CD4-positive, alpha-beta T cell treated with Interleukin-10 for 1 hour (primary cell): ENCODE measurements at places on chromosomes 11 and 22.

GRCh38 chr22:32620992-32621391 lies 146.4 kb downstream of the FBXO7 start:
- DNase-seq = no peak

- DNase-seq = no peak
Measured at GRCh38 chr22:17944256-17944655, 80.1 kb downstream of the MICAL3 start.

DNA sequence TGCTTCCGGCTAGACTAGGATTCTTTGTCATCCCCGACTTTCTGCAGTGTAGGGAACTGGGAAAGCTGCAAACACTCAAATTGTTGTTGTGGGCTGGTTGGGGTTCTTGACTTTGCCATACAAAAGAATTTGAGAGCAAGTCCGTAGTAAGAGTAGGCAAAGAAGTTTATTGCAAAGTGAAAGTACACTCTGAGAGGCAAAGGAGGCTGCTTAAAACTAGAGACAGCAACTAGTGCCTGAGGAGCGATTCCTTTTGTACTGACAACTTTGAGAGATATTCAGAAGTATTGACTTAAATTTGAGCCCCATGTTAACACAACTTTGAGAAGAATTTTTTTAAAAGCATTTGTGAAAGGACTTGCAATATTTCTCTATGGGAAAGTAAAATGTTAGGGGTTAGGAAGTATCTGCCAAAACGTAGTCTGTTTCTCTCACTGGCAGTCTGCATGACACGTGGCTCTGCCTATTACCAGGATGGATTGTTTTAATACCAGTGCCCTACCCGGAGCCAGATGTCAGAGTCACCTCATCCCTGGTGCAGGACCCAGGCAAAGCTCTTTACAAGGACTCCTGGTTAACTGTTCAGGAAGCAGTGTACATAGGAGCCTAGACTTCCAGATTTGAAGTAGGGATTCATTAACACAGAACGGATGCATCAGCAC lies 85.0 kb upstream of the CLPB start:
- peak; percentile 24 for DNase-seq

GRCh38 chr11:72594493-72595291 lies 79.5 kb downstream of the PDE2A start:
- no peak for DNase-seq

DNA sequence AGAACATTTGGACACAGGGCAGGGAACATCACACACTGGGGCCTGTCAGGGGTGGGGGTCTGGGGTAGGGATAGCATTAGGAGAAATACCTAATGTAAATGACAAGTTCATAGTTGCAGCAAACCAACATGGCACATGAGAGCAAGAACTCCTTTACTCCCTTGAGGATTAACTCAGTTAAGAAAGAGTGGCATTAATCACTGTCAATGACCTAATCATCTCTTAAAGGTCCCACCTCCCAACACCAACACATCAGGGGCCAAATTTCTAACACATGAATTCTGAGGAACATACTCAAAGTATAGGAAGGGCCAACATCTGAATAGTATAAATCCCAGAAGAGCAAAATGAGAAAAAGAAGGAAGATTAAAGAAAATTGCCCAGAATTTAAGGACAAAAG lies 272.9 kb downstream of the SWAP70 start:
- no peak for DNase-seq

- no peak for DNase-seq
Measured at GRCh38 chr22:37320726-37321677, 38.7 kb downstream of the CYTH4 start.

- no peak for DNase-seq
Measured at GRCh38 chr22:37146051-37146385, 3.7 kb downstream of the IL2RB start.

- no peak for DNase-seq
Measured at GRCh38 chr22:46922037-46922436, 159.6 kb downstream of the TBC1D22A start.

DNA sequence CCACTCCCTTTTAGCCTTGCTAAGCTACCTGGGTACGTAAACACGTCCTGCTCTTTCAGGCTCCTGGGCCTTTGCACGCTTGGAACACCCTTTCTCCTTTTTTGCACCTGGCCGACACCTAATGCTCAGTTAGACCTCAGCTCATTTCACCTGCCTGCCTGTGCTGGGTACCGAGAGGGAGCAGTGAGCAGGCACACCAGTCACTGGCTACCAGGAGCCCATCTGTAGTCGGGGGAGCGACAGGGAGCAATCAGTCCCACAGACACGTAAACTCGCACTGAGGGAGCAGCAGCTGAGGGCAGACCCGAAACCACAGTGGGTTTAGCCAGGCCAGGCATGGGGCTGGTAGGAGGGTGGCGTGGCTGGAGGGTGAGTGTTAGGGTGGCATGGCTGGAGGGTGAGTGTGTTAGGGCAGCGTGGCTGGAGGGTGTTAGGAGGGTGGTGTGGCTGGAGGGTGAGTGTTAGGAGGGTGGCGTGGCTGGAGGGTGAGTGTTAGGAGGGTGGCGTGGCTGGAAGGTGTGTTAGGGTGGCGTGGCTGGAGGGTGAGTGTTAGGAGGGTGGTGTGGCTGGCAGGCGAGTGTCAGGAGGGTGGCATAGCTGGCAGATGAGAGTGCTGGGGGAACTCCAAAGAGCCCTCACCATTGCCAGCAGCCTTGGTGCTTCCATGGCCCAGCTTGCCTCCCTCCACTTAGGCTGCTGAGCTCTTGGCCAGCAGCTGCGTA lies 6.4 kb upstream of the GTSE1 start:
- no peak for DNase-seq

DNA sequence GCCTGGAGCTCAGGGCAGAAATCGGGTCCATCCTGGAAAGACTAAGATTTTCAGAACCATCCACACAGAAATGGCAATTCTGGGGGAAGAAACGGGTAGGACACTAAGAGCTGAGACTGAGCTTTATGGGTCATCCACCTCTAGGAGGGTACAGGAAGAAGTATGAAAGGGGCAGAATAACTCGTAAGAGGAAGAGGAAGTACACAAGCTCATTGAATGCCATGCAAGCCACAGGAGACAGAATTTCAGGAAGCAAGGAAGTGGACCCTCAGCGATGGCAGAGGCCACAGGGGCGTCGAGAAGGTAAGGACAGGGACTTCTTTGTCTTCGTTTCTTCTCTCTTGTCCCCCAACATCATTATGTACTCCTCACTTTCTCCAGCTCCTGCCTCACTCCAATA lies 169.6 kb downstream of the MAML2 start:
- no peak for DNase-seq

GRCh38 chr11:15153231-15153630 lies 38.5 kb downstream of the INSC start:
- no peak for DNase-seq

GRCh38 chr22:43171607-43172006 lies 15.3 kb downstream of the TTLL12 start:
- no peak for DNase-seq

GRCh38 chr11:116215471-116216113 lies 557.2 kb downstream of the BUD13 start:
- no peak for DNase-seq

- no peak for DNase-seq
Measured at GRCh38 chr11:102225689-102226568, 91.4 kb upstream of the BIRC3 start.

DNA sequence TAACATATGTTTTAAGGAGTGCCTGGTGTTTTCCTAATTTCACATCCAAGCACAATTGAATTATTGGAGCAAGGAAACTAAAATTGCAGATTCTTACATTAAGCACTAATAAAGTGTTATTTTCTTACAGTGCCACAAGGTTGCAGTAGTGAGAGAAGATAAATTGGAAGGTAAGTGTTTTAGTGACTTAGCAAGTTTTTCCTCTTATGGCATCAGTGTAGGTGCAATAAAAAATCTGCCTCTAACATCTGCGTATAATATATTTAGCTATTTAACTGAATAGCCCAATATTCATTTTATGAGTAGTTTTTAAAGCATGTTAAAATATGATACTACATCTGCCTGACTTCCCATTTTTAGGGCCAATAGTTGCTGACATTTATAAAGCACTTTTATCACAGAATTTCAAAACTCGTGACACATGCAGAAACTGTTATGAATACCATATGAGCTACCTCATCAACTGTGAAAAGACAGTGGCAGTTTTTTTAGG lies 19.0 kb downstream of the POLD3 start:
- DNase-seq = peak; percentile 6

- peak; percentile 5 for DNase-seq
Measured at GRCh38 chr11:7577291-7578190, 63.7 kb downstream of the PPFIBP2 start.

DNA sequence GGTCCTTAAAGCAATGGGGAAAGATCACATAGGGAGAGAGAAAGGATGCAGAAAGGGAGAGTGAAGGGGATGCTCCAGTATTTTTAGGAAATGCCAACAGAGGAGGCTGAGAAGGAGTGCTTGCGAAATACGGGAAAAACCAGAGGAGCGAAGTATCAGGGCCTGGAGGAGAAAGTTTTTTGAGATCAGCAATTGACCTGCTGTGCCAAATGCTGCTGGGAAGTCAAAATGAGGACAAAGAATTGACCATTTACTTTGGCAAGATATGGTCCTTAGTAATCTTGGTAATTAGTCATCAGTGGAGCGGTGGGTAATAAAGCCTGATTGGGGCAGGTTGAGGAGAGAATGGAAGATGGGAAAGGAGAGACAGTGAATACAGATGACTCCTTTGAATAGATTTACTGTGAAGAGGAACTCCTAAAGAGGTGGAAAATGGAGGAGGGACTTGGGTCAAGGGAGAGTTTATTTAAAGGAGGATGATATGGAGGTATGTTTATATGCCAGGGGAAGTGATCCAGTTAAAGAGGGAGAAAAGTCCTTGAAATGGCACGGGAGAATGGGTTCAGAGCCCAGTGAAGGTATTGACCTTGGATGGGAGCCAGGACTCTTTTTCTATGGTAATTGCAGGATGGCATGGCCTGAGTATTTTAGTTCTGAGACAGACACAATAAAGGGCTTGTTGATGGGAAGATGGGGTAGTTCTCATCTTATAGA lies 111.5 kb downstream of the PKNOX2 start:
- no peak for DNase-seq

DNA sequence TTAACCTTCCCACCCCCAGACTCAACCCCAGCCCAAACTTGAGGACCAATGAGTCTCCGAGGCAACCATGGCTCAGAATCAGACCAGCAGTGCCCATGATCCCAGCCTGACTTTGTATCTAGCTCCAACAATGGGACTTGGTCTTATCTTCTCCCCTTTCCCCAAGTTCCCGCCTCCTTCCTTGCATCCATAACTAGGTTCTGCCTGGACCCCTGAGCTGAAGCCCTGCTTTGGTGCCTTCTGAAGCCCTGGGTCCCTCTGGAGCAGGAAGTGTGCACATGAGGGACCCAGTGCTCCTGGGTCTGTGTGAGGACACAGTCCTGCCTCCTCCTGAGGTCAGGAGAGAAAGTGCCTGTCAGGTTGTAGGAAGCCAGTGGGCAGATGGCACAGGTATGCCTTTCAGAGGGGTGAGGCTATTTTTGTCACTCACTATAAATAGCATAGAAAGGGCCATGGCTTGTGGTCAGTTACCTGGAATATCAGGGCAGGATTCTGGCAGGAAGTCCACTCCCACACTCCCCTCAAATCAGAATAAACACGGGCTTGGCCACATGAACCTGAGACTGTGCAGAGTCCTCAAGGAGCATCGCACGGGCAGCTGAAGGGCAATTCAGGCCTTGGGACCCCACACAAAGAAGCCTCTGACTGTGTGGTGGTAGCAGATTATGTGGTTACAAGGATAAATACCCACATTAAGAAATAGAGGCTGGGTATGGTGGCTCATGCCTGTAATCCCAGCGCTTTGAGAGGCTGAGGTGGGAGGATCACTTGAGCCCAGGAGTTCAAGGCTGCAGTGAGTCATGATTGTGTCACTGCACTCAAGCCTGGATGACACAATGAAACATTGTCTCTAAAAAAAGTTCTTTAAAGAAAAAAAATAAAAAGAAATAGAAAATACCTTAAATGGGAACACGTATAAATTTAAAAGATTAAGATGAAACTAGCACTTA lies 27.4 kb downstream of the RCN1 start:
- no peak for DNase-seq

DNA sequence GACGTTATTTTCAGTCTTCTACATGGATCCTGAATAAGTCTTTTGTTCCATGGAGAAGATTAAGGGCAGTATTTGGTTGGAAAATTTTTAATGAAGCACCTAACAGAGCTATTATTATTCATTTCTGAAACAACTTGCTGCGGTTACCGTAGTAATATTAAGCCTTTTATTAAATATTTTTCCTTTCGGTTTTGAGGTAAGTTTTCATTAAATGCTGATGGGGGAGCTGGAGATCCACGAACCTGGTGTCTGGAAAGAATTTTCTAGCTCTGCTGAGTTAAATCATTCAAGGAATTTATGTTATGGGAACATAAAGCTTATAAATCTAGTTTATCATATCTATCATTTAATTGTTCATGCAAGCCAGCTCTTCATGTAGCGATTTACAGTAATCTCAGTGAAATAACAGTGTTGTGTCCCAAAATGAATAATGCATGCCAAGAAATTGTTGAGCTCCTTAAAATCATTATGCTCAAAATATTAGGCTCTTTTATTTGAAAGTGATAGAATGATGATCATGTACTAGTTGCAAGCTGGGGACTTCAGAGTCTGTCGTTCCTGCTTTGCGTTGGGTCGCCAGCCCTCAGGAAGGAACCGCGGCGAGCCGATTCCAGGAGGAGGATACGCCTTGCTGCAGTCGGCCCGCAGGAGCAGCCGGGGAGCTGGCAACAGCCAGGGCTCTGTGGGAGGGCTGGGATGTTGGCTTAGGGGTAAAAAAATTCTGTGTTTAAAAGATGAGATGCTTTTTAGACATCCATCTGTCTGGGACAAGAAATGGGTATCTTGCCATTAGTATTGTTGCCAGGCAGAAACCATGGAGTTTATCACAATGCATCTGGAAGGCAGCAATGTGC lies 83.1 kb downstream of the TBC1D22A start:
- DNase-seq = no peak
